IPS DF 19.7 (cell line): ENCODE measurements at places on chromosomes 6 and 20.
A peak's percentile ranks its signal among the peaks of the same experiment; 100 is the strongest.

DNA sequence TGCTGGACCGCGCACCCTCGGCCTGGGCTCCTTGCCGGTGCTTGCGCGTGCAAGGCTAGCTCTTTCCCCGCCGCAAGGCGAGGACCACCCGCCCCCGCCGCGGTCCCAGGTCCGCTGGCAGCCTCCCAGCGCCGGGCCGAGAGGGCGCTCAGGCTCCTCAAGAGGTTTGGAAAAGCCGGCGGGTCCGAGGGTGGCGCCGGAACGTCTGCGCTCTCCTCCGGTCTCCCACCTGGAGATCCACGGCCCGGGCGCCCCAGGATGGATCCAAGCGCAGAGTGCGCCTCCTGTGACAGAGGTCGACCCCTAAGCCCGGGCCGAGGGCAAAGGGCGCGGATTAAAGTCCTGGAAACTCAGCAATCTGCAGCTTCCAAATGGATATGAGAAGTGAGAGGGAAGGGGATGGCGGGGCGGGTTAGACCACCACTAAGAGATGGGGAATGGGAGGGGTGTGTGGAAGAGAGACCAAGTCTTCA, 575 bp upstream of the MICAL1 start:
- DNase-seq: no peak

- DNase-seq: no peak
Observed at GRCh38 chr20:8129211-8129976, 2.7 kb upstream of the PLCB1 start.

GRCh38 chr6:142773324-142773723, 171.7 kb downstream of the HIVEP2 start:
- DNase-seq: no peak

- no peak for DNase-seq
Observed at GRCh38 chr20:33927724-33928123, 66.0 kb upstream of the RALY start.

GRCh38 chr20:60091305-60091704, 133.1 kb downstream of the CDH26 start:
- DNase-seq: no peak

DNA sequence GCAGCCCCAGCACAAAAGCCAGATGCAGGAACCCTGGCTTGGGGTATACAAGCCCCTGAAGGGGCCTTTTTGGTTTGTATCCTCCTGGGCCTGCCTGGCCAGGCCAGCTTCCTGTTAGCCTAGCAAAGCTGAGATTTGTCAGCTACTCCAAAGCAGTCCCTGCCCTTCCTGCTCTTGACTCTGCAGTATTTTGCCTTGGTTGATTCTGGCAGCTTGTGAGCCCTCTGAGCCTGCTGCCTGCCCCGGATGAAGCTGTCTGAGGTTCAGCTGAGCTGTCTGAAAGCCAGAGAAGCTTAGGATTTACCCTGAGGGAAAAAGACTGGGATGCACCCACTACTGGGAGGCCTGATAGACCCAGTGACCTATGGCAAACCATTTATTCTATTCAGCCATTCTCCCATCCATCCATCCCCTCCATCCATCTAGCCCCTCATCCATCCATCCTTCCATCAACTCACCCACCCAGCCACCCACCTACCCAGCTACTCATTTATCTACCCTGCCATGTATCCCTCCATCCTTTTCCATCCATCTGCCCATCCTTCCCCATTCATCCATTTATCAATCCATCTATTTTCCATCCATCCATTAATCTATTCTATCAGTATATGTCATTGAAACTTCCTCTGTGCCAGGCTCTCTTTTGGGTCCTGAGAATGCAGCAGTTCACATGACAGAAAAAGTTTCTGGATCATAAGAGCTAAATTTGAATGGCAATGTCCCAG, 307.5 kb downstream of the DHX35 start:
- no peak for DNase-seq

DNA sequence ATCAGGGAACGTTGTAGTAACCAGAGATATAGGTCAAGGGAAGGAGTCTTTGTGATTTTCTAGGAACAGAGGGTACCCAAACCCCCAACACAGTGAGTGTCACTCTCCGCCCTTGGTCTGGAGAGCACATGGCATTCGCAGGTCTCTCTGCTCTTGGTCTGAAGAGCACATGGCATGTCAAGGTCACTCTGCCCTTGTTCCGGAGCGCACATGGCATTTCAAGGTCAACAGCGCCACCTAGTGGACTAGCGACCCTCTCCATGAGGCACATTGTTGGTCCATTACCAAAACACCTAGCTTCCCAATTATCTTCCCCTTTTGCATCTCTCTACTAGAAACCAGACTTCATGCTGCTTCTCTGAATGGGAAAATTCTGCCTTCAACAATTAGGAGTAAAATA, 260.0 kb downstream of the C6orf118 start:
- peak; percentile 75 for DNase-seq

DNA sequence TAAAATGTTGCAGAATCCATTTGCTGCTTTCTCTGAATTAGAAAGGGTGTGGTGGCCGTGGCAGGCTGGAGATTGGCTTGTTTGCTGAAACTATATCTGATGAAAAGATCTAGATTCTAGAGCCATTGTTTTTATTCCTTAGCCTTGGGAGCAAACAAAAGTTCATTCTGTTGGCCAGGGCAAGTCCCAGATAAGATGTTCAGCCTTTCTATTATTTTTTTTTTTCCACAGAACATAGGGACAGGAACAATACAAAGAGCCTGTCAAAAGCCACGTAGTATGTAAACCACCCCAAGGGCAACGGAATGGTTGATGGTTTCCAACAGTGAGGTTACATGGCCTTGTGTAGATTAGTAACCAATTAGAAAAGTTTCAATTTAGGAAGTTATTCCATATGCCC, 119.9 kb upstream of the SLC22A16 start:
- no peak for DNase-seq

GRCh38 chr6:88919032-88919431, 44.4 kb downstream of the RNGTT start:
- no peak for DNase-seq

DNA sequence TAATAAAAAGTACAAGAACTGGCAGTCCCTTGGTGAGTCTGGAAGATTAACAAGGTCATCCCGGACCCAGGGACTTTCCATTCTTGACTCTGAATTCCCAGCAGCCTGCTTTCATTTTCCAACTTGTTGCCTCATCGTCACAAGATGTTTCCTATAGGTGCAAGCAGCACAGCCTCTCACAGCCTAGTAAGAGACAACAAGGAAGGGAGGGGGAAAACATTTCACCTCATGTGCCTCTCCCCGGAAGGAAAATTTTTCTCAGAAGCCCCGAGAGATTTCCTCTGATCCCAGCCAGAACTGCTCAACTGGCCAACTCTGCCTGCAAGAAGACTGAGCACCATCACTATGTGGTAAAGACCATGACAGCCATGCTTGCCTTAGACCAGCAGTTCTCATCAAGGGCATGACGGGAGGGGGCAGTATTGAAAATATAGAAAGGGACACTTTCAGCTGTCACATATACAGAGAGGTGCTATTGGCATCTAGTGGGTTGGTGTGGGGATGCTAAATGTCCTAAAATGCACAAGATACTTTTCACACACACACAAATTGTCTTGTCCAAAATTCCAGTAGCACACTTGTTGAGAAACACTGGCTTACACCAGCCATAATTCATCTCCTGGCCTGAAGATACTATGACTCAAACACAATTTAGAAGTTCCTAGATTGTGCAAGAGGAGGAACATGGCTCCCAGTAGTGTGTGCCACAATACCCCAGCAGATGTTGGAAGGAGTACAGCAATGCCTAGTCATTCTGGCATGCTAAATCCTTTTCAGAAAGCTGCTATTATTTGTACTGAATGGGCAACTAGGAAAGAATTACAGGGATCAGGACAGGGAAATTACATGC, 10.8 kb upstream of the WTAP start:
- DNase-seq: no peak

- no peak for DNase-seq
Observed at GRCh38 chr6:33076406-33076934, 680 bp downstream of the HLA-DPB1 start.

DNA sequence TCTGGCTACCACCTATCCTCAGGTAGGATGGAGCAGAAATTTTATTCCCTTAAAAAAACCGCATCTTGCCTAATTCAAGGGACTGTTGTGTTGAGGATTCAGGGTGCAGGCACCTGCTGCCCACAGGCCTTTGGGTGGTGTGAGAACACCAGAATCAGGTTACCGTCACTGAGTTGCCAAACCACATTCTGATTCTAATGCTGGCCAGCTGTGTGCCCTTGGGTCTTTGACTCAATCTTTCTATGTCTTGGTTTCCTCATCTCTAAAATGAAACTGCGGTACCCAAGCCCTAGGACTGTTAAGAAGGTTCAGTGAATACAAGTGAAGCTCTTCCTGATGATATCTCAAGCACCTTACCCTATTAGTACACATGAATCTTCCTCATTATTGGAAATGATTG, 827.3 kb downstream of the DHX35 start:
- DNase-seq: no peak

DNA sequence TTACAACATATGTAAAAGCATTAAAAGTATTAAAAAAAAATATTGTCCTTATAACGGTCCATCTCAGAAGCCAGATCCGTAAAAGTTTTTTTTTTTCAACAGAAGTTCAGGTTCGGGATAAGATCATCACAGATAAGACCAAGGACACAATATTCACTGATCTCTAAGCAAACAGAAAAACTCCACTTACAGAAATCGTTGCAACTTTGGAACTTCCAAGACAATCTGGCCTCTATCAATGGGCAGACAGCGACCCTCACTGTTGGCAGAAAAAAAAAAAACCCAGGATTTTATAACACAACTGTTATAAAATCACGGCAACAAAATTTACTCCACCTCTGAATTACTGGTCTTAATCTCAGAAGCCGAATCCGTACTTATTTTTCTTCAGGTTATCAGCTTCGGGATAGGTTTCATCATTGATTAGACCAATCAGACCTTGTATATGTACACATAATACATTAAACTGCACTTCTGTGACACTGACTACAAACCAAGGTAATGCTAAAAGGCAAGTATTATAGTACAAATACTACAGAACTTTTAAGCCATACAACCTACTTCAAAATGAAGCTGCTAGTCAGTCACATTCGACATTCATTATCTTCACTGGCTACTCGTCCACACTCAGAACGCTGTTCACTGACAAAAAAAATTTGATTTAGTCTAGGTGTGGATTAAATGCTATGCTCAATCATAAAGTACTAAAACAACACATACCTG, 34.7 kb upstream of the SYNCRIP start:
- no peak for DNase-seq

- DNase-seq: no peak
Observed at GRCh38 chr20:44967207-44967807, 995 bp downstream of the STK4 start.

DNA sequence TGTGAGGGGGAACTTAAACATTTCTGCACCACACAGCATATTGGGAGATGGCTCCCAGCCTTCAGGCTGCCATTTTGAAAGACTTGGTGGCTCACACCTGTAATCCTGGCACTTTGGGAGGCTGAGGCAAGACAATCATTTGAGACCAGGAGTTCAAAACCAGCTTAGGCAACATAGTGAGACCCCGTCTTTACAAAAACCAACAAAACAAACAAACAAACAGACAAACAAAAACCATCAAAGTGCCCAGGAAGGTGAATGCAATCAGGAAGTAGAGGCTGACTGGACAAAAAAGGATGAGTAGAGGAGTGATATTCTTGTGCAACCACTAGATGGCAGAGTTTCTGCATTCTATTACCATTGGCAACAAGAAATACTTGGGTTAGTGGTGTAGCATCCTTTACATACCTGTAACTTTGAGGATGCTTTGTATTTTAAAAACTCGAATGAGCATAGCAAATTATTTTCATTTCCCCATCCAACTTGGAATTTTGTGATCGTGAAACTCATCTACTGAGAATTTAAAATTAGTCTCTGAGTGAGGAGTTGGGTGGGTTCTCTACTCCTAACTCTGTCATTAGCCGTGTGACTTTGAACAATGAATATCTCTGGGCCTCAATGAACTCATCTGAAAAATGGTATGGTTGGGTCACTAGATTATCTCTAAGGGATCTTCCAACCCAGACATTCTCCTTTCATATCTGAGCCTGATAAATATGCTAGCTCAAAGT, 84.4 kb downstream of the CRYBG1 start:
- peak; percentile 45 for DNase-seq

GRCh38 chr20:16072220-16072619, 501.0 kb downstream of the KIF16B start:
- no peak for DNase-seq

DNA sequence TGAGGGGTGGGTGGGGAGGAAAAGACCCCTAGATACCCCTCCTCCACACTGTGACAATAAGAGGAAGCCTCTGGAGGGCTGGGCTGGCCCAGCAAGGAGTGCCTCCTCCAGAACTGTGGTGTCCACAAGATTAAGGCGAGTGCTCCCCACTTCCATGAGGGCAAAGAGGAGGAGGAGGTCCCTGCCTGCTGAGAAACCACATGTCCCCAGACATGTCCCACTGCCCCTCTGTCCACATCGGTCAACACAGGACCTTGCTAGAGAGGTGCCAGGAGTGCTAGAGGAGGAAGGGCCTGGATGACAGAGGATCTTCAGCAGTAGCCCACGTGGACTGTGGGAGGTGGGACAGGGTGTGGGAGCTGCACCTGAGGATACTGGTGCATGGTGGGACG, 3.1 kb downstream of the RAET1G start:
- no peak for DNase-seq

- no peak for DNase-seq
Observed at GRCh38 chr6:87697581-87698546, 4.2 kb downstream of the AKIRIN2 start.

- no peak for DNase-seq
Observed at GRCh38 chr6:128438393-128438792, 82.0 kb downstream of the PTPRK start.

DNA sequence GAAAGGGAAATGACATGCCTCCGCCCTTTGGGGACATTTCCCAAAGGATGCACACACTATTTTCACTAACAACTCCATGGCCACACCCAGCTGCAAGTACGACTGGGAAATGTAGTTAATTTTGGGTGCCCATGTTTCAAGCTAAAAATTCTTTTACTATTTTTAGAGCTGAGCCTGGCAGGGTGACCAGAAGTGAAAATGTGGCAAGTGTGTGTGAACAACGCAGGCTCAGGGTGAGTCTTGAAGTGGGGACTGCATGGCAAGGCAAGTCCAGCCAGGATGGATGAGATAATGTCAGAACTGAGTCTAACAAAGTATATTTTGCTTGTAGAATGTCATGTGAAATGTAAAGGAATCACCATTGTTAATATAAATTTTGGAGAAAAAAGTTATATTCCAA, 17.0 kb upstream of the CD109 start:
- no peak for DNase-seq

DNA sequence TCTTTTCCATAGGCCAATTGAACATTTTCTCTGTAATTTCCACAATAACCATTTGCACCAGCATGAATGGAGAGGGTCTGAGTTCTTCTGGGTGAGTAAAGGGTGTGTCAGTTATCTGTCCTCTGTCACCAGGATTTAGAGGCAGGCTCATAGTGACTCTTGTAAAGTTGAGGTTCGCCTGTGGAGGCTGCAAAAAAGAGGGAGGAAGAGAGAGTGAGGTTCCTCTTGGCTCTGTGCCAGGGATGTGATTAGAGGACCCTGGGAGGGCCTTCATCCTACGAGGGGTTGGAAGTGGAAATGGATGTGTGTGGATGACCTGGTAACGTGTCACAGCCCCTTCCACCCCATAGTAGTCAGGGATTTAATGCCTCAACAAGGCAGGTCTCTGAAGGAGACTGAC, 242.0 kb downstream of the ESR1 start:
- DNase-seq: no peak
